Activated CD4-positive, alpha-beta T cell treated with anti-CD3 and anti-CD28 coated beads, Interleukin-10, Interleukin-2, amounts not matched to agents 100 ng/mL and 50 ng/mL, durations not matched to agents 16 hours and 8 hours (primary cell): ENCODE measurements at places on chromosomes 1 and 21.

DNA sequence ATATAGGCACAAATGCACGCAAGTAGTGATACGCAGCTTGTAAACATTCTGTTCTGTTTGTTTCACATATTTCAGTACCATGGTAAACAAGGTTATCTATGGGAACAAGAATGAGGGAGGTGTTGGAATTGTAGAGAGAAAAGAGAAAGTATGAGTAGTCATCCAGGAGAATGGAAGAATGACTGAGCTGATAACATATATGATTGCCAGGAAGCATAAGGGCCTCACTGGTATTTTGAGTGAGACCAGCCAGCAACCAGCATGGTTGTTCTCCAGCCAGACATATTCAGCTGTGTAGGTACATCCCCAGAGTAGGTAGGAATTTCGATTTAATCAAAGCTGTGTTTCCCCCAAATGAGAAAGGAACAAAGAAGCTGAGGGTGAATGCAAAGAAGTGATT lies 58.9 kb upstream of the ARTN start:
- DNase-seq: no peak

- DNase-seq: no peak
Observed at GRCh38 chr1:237961754-237962153, 71.0 kb upstream of the ZP4 start.

DNA sequence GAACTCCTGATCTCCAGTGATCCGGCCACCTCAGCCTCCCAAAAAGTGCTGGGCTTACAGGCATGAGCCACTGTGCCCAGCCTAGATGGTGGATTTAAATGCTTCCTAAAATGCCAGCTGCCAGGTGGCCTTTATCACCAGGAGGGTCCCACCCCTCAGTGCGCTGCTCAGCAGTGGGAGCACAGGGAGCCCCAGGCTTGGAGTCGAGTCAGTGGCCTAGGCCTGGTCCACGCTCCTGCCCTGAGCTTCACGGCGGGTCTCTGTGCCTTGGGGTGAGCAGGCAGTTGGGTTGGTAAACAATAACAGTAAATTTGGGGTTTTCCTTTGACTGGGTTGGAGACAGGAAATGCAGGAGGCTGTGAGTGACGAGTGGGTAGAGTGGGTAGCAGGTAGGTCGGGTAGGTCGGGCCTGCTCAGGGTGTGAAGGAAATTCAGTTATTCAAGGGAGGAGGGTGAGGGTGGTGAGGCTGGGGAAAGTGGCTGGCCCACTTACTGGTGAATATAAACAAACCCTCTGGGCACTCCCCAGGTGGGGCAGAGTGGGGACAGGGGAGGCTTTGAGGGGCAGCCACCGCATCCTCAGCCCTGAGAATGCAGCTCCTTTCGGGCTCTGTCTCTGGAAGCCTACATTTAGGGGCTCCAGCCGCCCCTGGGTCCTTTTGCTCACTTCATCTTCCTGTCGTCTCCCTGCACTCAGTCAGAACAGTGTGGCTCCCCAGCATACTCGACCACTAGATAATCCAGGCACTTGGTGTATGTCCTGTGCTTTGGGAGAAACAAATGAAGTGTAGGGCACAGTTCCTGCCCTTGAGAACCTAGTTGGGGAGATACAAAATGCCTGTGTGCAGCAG lies 33.5 kb upstream of the IL19 start:
- DNase-seq: peak; percentile 81

DNA sequence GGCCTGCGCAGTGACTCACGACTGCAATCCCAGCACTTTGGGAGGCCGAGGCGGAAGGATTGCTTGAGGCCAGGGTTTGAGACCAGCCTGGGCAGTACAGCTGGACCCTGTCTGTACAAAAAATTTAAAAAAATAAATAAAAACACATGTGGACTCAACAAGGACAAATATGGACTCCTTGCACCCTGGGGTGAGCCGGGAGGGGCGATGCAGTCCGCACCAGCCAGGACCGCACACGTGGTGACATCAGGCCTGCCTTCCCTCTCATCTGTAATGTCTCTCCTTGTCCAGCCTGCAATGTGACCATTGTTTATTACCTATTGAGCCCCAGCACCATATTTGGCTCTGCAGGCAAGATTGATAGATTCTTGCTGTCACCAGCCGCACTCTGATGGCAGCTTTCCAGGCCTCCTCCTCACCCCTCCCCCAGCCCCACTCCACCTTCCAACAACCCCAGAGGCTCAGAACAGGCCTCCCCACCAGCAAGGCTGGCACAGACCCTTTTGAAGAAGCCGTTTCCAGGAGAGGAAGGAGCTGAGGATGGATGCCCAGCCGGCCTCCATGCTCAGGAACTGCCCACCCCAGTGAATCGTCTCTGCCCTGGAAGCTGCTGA lies 55.2 kb downstream of the IRF2BP2 start:
- DNase-seq: no peak

GRCh38 chr1:26771643-26772321 lies 16.0 kb upstream of the PIGV start:
- DNase-seq: peak; percentile 32

DNA sequence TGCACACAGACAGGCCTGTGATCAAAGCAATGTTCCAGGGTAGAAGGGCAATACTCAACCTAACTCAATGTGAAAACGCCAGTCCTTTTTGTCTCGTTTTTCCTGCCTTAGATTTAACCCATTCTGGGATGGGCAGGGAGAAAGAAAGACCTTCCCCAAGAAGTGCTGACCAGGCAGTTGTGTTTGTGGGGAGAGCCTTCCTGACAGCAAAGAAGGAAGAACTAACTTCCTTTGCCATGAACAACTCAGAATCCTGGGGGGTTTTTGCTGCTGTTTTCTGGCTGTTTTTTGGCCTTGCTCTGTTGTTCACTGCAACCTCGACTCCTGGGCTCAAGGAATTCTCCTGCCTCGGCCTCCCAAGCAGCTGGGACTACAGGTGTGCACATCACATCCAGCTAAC lies 112.0 kb upstream of the RAB4A start:
- no peak for DNase-seq

- DNase-seq: no peak
Observed at GRCh38 chr1:99814373-99814900, 35.7 kb upstream of the AGL start.

- DNase-seq: peak; percentile 56
Observed at GRCh38 chr1:232635778-232636356, 5.9 kb upstream of the SIPA1L2 start.

DNA sequence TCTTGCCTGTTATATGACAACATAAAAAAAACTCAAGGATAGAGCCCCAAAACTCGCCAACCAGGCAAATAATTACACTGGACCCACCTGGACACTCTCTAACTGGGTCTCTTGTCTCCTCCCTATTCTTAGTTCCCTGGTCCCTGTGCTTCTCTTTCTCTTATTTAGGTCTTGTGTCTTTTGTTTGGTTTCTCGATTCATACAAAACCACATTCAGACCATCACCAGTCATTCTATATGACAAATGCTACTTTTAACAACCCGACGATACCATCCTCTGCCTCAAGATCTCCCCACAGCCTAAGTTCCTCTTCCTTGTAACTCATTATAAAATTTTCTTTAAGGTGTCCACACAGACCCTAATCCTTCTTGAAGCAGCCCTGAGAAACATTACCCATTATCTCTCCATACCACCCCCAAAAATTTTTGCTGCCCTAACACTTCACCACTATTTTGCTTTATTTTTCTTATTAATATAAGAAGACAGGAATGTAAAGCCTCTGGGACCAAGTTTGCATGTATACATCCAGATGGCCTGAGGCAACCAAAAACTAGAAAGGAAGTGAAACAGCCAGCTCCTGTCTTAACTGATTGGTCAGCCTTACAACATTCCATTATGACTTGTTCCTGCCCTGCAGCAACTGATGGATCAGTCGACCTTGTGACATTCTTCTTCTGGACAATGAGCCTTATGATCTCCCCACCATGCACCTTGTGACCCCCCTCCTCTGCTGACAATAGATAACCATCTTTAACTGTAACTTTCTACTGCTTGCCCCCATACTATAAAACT lies 638.2 kb downstream of the AMY1C start:
- no peak for DNase-seq

GRCh38 chr1:228276174-228276831 lies 68.5 kb downstream of the OBSCN start:
- DNase-seq: peak; percentile 7

GRCh38 chr1:204278251-204278650 lies 64.5 kb upstream of the GOLT1A start:
- DNase-seq: no peak

GRCh38 chr1:85307987-85308832 lies 31.8 kb upstream of the BCL10 start:
- peak; percentile 64 for DNase-seq

GRCh38 chr1:45895406-45895805 lies 92.0 kb downstream of the MAST2 start:
- no peak for DNase-seq

GRCh38 chr1:32247452-32247851 lies 430 bp downstream of the FAM167B start:
- no peak for DNase-seq

- no peak for DNase-seq
Observed at GRCh38 chr1:240956020-240956419, 344.1 kb upstream of the GREM2 start.

DNA sequence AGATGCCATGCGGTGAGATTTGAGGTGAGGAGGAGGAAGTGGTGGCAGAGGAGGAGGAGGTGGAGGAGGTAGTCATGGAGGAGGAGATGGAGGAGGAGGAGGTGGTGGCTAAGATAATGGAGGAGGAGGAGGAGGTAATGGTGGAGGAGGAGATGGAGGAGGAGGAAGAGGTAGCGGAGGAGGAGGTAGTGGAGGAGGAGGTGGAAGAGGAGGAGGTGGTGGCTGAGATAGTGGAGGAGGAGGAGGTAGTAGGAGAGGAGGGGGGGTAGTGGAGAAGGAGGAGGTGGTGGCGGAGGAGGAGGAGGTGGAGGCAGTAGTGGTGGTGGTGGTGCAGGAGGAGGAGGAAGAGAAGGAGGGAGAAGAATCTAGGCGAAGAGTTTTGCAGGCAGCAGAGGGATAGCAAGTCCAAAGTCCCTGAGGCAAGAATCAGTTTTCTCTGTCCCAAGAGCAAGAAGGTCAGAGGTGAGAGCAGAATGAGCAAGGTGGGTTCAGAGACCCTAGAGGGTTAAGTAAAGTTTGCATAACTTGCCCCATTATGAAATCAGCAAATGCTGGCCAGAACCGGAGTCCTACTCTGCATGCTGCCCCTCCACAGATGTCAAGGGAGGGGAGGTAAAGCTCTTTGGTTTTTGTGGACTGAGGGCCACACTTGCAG lies 38.9 kb upstream of the GNPAT start:
- DNase-seq: no peak

DNA sequence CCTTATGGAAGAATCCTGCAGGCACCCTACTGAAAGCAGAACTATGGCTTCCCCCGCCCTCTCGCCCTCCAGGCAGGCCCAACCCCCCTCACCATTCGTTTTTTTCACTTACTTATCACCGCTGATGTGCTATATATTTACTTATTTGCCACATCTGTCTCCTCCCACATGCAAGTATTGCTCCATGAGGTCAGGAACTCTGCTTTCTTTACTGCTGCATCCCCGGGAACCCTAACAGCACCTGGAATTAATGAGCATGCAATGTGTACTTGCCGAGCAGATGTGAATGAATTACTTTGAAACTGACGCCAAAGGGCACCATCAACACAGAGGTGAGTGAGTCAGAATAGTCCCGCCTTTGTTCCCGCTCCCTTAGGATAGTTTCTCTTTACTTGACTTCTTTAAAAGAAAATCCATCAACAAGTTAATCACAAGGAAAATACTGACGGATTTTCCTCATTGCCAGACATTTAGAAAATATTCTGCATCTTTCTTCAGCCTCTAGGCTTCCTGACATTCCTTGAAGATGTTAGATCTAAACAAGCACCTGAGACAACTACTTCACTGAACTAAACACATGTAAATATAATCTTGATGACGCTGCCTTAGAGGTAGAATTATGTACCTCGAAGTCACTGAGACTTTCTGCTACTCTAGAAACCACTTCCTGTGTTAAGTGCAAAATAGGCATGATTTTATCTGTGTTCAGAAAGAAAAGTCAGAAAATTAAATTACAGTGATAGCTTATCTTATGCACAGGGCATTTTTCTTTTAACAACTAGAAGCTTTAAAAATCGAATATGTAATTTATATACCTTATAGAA lies 17.5 kb upstream of the RAB4A start:
- peak; percentile 60 for DNase-seq

GRCh38 chr1:3391711-3392110 lies 62.8 kb upstream of the ARHGEF16 start:
- no peak for DNase-seq

DNA sequence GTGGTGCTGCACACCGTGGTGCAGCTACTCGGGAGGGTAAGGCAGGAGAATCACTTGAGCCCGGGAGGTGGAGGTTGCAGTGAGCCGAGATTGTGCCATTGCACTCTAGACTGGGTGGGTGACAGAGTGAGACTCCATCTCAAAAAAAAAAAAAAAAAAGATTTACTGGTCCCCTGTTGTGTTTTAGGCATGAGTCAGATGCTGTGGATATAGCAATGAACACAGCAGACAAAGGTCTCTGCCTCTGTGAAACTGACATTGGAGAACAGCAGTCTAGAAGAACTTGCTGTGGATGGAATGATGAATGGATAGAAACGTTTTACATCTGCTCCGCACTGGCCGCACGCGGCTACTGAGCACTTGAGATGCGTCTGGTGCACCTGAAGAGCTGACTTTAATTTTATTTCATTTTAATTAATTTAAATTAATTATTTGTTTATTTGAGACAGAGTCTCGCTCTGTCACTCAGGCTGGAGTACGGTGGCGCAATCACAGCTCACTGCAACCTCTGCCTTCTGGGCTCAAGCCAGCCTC lies 24.5 kb upstream of the EPHA2 start:
- DNase-seq: no peak

GRCh38 chr1:205309741-205310140 lies 11.8 kb downstream of the NUAK2 start:
- no peak for DNase-seq

DNA sequence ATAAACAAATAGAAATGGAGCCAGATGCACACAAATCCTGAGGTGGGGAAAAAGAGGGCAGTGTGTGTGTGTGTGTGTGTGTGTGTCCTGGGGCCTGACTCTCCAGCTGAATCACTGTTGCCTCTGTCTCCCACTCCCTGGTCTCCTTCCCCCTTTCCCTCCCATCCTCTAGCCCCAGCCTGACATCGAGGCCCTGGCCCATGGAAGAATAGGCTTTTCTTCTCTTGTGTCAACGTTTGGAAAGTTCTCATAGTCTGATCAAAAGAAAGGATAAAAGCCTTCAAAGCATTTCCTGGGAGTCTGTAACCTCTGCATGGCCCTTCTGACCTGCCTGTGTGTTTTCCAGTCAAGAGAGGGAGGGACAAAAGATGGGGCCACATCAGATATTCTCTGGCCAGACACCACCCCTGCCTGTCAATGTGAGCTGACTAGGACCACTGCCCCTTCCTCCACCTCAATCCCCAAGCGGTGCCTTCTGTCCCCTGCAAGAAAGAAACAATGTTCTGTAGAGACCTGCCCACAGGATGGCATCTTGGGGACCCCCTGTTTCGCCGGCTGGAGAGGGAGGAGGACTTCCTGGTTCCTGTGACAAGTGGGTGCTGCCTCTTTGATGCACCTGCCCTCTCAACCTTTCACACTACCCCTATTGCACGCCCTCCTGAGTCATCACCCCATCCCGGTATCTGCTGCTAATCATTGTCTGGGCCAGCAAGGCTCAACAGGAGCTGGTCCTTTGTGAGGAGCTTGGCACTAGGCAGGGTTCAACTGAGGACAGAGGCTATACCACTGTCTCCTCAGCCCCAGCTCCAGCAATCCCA lies 16.2 kb downstream of the KCNJ10 start:
- no peak for DNase-seq

GRCh38 chr1:189596197-189596596 lies 881.5 kb downstream of the BRINP3 start:
- no peak for DNase-seq
